NCI-H1105 (cell line): ENCODE measurements at places on chromosomes 7 and 10.

GRCh38 chr7:37826825-37827224 lies 21.6 kb upstream of the NME8 start:
- no peak for DNase-seq

DNA sequence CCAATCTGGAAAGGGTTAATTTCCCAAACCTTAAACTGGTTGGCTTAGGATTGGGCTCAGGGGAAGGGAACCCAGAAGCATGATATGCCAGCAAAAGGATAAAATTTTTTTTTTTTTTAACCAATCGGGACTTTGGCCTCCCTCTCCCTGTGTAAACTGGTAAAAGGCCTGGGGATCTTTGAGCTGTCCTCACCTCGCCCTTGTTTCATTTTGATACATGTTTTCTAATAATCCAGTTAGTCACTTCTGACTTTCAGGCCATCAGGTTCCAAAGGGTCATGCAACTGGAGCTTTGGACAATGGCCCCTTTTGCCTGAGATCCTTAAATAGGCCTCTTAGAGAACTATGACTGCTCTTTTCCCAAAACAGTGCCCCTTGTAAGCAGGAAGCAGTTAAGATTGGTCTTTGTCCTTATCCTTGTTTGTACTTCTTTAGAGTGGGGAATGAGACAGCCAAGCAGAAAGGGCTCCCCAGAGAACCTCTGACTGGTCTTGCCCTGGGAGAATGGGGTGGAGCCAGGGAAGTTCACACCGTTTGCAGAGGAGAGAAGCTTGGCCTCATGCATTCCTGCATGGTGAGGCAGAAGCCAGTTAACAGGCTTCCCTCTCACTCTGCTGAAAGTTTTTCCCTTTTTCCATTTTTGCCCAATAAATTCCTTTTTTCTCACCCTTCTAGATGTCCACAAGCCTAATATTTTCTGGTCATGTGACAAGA lies 424.2 kb upstream of the CNTNAP2 start:
- no peak for DNase-seq

GRCh38 chr10:29621161-29621560 lies 13.6 kb downstream of the SVIL start:
- DNase-seq = no peak

GRCh38 chr10:74921744-74922143 lies 95.3 kb downstream of the KAT6B start:
- DNase-seq = no peak

DNA sequence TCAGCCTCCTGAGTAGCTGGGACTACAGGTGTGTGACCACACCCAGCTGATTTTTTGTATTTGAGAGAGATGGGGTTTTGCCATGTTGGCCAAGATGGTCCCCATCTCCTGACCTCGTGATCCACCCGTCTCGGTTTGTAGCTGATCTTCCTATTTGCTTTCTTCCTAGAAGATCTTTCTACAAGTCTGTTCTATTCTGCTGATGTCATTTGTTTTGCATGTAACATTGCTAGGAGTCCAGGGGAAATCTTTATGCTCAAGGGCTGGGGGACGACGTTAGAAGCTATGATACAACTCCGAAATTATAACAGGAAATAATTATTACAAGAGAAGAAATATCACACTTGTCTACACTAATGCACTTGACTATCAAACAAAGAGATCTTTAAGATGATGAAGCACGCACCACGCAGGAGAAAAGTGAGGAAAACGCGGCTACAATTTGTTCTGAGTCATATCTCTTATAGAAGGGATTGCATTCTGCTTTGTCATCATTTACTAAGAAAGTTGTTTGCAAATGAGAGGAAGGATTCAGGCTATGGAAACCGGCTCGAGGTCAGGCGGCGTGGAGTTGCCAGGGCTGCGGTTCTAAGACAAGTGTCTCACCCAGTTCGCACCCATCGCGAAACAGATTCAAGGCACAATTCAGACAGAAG lies 103.0 kb upstream of the CARD11 start:
- DNase-seq = no peak

GRCh38 chr7:138285129-138285528 lies 174.9 kb upstream of the TRIM24 start:
- DNase-seq = no peak

- no peak for DNase-seq
Measured at GRCh38 chr10:18955061-18955460, 93.5 kb upstream of the MALRD1 start.

DNA sequence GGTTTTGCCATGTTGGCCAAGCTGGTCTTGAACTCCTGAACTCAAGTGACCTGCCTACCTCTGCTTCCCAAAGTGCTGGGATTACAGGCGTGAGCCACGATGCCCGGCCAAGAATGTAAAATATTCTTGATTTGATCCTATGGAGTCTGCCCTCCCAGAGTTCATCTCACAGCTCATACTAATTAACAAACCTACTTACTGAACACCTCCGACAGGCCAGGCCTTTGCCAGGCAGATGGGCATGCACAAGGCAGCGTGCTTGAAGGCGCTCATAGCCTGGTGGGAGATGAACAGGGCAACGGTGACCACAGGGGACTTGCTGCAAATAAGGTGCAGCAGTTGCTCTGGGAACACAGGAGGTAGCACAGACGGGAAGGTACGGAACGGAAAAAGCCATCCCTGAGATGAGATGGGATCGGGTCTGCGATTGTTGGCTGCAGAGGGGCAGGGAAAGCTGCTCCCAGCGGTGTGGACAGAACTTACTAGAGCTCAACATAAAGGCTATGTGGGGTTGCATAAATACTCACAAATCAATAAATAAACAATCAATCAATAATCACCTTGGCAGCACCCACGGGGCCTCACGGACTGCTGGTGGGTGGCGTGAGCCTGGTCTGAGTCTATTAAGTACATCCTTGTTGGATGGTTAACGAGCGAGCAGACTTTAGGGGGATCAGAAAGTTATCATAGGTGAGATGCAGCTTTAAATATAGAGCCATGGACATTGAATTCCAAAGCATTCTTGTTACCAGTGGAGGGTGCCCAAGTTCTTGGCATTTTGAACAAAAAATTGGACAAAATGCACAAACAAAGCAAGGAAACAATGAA lies 4.7 kb downstream of the ACBD7 start:
- no peak for DNase-seq

DNA sequence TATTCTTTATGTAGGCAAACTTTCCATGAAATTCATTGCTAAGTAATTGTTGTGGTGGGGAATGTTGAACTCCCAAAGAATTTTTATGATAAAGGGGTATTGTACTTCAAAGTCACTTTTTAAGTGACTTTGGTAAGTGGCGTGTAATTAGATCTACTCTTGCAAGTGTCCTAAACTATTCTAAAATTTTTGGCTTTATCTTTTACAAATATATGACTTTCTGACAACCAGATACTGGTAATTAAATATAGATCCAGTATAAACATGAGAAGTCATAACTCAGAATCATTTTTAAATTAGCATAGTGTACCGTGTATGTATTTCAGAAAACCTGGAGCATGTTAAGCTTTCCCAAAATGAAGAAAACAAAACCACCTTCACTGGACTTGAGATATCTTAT lies 84.7 kb upstream of the HGF start:
- no peak for DNase-seq

- DNase-seq = no peak
Measured at GRCh38 chr10:88347597-88348304, 235.4 kb downstream of the RNLS start.

DNA sequence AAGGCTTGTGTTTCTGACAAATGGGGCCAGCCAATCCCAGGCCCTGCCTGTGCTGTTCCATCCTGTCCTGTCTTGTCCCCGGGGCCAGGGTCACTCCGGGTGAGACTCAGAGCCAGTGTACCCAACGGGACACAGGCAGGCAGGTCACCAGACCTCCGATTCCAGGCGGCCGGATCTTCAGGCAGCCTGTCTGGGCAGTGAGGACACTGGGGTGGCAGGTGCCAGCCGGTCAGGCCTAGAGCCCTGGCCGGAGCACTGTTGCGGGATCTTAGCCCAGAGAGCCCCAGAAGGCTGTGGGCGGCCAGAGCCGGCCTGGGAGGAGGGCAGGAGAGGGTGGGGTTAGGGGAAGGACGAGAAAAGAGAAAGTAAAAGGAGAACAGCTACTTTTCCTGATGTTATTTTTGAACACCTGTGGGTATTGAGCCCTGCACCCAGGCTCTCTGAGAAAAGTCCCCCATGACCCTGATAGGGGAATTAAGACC lies 134.3 kb upstream of the TNRC18 start:
- no peak for DNase-seq
